ENCODE measurements at places on chromosomes 3 and 15.

- DNase-seq = no peak
These were observed 19.8 kb upstream of the P2RY12 start for GRCh38 chr3:151404316-151404715.

DNA sequence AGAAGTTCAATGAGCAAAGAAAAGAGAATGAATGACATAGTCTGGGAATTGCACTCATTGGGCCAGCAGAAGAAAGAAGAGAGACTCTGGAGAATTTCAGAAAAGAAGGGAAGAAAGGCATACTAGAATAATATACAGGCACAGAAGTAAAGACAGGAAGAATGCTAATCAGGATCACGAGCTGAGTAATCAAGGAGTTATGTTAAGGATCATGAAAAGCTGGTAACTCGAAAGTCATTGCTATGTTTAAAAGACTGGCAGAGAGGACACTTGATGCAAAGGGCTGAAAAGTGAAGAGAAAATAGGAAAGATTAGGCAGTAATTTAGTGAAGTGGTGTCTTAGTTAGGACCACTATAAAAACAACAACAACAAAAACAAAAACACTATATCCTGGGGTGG is 284.1 kb downstream of the ZBBX start:
- no peak for DNase-seq

GRCh38 chr15:85825118-85825517 is 30.4 kb upstream of the KLHL25 start:
- DNase-seq = no peak

- DNase-seq = no peak
These were observed 50.3 kb downstream of the CMTM8 start for GRCh38 chr3:32288819-32289218.

GRCh38 chr15:62912808-62913207 is 129.7 kb upstream of the TPM1 start:
- no peak for DNase-seq

DNA sequence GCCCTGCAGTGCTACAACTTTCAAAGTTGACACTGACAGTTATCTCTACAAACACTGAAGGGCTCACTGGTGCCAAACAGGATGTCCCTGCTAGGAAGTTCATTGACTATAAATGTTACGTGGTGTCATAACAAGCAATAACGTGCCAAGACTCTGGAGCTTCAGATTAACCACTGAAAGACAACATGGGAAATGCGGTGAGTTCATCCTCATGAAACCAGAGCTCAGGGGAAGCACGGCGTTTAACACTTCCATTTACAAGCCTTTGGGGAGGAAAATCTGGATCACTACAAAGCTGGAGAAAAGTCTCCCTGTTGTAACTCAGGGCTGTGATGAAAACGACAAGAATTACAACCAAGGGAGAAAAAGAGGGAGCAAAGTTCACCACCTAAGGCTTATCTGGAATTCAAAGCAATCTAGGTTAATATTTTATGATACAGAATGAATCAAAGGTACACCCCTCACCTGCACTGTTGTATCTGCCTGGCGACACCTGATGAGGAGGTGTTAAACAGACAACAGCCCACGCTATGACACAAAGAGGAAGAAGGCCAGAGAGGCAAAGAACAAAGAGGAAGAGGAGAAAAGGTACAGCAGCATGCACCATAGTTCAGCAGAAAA is 27.0 kb downstream of the SHQ1 start:
- DNase-seq = no peak

GRCh38 chr3:16462679-16463078 is 50.8 kb downstream of the RFTN1 start:
- DNase-seq = no peak

DNA sequence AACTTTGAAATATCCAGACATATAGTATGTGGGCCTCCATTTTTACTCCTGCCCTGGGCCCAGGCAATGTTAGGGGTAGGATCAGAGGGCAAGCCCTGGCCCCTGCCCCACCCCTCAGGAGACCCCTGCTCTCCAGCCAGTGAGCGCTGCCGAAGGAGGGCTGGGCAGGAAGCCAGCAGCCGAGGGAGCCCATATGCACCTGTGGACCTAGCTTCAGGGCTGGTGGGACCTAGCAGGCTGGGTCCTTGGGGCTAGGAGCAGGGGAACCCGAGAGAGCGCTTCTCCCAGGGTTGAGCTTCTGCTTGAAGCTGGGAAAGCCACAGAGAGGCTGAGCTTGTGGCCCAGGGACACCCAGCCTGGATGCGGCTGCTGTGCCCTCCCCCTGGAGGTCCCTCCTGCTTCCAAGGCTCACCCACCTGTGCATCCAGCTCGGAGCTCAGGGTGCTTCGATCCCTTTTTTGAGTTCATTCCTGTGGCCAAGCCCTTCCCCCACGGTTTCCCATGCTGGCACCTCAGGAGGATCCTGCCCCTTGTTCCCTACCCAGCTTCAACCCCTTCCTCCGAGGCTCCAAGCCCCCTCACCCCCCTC is 21.0 kb upstream of the CYP11A1 start:
- DNase-seq = no peak

- DNase-seq = no peak
These were observed 6.1 kb upstream of the CHST14 start for GRCh38 chr15:40464595-40465185.

DNA sequence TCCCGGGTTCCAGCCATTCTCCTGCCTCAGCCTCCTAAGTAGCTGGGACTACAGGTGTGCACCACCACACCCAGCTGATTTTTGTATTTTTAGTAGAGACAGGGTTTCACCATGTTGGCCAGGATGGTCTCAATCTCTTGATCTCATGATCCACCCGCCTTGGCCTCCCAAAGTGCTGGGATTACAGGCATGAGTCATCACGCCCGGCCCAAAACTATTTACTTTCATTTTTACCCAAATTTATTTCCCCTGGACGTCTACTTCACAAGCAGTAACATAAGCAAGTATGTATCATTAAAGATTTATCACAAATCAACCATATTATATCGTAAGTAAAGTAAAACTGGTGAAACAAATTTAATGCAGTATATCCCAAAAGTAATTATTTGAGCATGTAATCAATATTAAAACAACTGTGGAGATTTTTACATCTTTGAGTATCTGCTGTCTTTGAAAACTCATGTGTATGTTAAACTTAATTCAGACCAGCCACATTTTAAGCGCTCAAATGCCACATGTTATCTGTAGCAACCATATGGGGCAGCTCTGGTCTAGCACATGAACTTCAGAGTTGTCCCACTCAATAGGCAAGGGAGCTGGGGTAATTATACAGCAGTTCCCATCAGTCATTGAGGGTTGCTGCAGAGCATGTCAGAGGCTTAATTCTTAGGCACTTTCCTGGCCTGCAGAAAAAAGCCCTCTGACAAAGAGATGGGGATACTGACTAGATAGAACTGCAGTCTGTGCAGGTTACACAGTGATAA is 185.7 kb upstream of the CTDSPL start:
- DNase-seq = no peak

DNA sequence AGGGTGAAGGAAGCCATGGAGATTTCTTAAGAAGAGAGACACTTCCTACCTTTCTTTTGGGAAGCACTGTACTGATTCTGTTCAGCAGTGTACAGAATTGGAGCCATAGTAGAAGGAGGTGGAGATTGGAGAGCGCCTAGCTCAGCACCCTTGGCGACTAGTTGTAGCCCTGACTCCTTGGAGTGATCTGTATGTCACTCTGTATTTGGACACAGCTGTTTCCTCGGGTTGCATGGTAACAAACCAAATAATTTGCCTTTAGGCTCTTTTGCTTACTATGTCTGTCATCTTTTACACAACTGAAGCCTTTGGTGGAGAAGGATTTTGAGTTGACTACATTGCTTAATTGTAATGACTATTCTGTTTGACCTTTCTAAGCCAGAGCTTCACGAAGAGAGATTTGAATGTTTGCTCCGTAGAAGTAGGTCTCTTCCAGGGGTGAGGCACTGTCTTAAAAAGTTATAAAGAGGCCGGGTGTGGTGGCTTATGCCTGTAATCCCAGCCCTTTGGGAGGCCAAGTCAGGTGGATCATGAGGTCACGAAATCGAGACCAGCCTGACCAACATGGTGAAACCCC is 77.1 kb downstream of the AKAP13 start:
- no peak for DNase-seq

- DNase-seq = no peak
These were observed 32.0 kb upstream of the CASR start for GRCh38 chr3:122151480-122151879.

DNA sequence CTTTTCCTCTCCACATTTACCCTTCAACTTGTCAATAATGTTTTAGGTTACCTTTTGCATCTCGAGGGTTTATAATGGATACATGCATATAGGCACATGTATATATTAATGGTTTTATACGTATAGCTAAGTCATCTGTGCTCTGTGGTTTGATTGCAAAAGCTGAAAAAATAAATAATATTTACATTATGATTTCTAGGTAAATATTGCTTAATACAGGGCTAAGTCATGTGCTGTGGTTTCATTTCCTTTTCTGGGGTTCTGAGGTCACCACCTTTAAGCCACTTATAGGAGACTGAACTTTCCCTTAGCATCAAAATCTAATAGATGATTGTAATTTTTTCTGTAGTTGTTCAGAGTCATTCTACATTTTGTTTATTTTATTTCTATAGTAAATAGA is 33.1 kb downstream of the LPP start:
- DNase-seq = no peak

- DNase-seq = no peak
These were observed 154.6 kb upstream of the MBNL1 start for GRCh38 chr3:152113992-152114651.

GRCh38 chr3:99634881-99635280 is 3.5 kb upstream of the COL8A1 start:
- DNase-seq = no peak

DNA sequence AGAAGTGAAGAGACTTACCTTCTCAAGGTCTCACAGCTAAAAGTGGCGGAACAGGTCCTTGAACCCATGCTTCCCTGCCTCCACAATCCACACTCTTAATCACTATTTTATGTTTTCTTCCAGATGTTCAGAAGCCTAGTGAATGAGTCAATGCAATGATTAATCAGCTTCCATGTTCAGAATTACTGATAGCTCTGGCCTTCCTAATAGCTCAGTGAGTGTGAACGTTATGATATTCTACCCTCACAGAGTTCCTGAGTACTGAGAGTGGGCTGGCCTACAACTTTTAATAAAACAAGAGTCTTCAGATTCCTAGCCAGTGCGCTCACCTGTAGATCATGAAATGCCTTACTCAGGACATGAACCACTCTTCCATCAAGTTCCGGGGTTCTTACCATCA is 443.0 kb upstream of the ADAMTS9 start:
- DNase-seq = no peak

DNA sequence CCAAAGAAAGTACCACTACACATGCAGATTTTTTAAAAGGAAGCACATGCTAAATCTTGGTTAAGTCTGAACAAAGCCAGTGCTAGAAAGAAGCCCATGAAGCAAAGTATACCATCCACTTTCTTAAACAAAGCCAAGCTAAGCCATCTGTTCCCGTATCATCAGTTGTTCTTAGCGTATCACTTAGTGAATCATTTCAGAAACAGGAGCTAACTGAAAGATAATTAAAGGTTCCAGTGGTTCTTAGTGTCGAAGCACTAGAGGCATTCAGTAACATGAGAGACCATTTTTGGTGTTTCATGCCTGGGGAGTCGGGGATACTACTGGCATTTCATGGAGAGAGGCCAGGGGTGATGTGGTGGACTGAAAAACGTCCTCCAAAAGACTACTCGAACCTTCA is 12.8 kb downstream of the UBXN7 start:
- no peak for DNase-seq

GRCh38 chr15:50055332-50055731 is 63.7 kb downstream of the ATP8B4 start:
- no peak for DNase-seq

DNA sequence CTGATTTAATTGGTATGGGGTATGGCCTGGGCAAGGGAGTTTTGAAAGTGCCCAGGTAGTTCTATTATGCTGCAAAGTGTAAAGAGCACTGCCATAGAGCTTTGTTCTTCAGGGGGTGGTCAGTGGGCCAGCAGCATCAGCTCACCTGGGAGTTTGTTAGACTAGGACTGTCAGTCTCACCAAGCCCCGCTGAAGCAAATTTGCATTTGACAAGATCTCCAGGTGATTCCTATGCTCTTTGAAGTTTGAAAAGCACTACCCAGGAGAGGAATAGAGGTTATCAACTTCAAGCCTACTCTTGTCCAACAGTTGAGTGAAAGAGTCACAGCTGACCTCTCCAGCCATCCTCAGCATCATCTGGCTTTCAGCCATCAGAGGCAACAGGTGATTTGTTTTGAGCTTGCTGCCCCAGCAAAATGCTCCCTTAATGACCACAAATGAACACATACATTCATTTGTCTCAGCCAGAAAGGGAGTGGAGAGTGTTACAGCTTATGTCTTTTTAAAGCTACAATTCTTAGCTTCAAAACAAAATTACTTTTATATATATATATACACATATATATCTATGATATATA is 8.0 kb downstream of the ZSCAN2 start:
- no peak for DNase-seq

DNA sequence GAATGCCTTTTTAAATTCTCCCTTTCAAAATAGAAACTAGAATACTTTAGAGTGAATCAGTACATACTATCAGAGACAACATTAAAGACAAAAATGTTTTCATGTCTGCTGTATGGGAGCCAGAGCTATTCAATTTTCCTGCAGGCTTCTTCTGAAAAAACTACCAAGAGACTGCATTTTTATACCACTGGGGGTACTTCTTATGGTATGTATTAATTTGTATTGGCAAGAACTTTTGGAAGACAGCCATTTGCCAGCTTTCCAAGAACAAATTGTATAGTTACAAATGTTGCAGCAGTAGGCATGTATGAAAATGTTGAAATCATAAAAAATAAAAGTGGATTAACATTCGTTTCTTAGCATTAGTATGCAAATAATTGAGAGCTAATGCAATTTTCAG is 1010.0 kb upstream of the CADM2 start:
- DNase-seq = no peak

GRCh38 chr15:35071106-35071505 is 14.0 kb downstream of the NANOGP8 start:
- no peak for DNase-seq

Data from stimulated activated CD8-positive, alpha-beta memory T cell treated with anti-CD3 and anti-CD28 coated beads, Interleukin-12 subunit alpha, Interleukin-12 subunit beta, amount 100 ng/mL, for 4 hours (primary cell).